Muscle of leg (tissue), 16 donors: ENCODE measurements at places on chromosomes 1 and 21. TPM values are rescaled to one million over a fixed set of nuclear protein-coding genes. Genes with fewer than 3 reads are reported as not detected.

The HNRNPU gene
- total RNA-seq: 209 TPM

The RAB7B gene
- 10.6 TPM for total RNA-seq

The ETV3 gene
- total RNA-seq: 9.8 TPM

The LRRN2 gene
- total RNA-seq: 2.7 TPM

The CHRM3 gene
- total RNA-seq: 2.5 TPM
